Smooth muscle cell of the brain vasculature (primary cell): ENCODE measurements at places on chromosomes 12 and 14.

DNA sequence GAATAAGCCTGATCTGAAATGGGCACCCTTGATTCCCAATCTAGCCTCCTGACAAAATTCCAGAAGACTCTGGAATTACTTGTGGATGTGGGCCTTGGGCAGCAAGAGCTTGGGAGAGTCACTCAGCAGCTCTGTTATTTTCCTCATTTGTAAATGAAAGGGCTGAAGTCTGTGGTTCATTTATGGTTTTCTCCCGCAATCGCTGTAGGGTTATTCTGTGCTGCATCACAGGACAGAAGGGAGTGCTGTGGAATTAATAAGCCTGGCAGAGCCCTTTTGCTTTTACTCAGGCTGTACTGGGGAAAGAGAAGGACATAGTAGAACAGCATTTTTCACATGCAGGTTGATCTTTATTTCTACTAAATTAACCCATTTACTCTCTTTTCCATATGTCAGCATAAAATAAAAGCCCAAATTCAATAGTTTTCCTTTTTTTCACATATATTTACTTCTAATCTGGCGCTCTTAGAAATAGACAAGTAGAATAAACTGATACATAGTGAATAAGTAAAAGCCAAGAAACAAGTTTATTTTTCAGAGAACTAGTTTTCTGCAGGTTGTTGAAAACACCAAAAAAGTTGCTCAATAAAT lies 49.2 kb downstream of the DUSP16 start:
- no peak for DNase-seq

GRCh38 chr14:54435500-54435981 lies 5.6 kb downstream of the CNIH1 start:
- no peak for DNase-seq

- no peak for DNase-seq
Observed at GRCh38 chr12:98823012-98823411, 177.9 kb downstream of the APAF1 start.

DNA sequence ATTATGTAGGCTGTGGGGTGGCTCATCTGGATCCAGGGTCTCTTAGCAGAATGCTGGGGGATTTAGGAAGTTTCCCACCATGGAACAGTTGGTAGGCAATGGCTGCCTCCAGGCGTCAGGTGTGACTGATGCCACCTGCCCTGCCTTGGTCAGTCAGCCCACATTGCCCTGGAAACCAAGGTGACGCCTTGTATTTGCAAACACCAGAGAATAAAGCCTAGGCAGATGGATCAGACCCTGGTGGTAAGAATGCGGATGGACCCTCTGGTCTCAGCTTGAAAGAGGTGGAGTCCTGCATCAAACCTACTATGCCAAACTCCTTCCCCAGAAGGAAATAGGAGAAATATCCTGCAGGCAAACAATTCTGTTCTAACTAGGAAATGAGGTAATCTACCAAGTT lies 38.2 kb downstream of the NCKAP5L start:
- no peak for DNase-seq
